ENCODE measurements at places on chromosomes 1 and 21. TPM values are rescaled to one million over a fixed set of nuclear protein-coding genes. Genes with fewer than 3 reads are reported as not detected.

Gene S100A7
- not detected for total RNA-seq

Gene AGMAT
- total RNA-seq: 3.3 TPM

Gene SLC9C2
- not detected for total RNA-seq

Gene LPAR3
- not detected for total RNA-seq

Gene F5
- total RNA-seq: not detected

Gene SUMO3
- 80.3 TPM for total RNA-seq

Gene TBX19
- 1.1 TPM for total RNA-seq

Gene CDA
- total RNA-seq: not detected

Gene RHOU
- not detected for total RNA-seq

Gene WDTC1
- 44.1 TPM for total RNA-seq

Gene RSPO1
- not detected for total RNA-seq

Gene ARHGEF16
- not detected for total RNA-seq

Gene DNM3
- 0.51 TPM for total RNA-seq

Gene FAM78B
- 0.15 TPM for total RNA-seq

Gene OR10J1
- total RNA-seq: 0.11 TPM

Gene CCSAP
- total RNA-seq: 1.8 TPM

Gene FLG2
- not detected for total RNA-seq

Gene LIPI
- total RNA-seq: not detected

Gene SARS1
- 184 TPM for total RNA-seq

Gene PTAFR
- total RNA-seq: 37.8 TPM

Gene SMCP
- total RNA-seq: not detected

Gene TMCO4
- 20.6 TPM for total RNA-seq

Gene SPRR2F
- total RNA-seq: not detected

Gene WDR64
- not detected for total RNA-seq

Gene TMEM61
- total RNA-seq: not detected

Gene IGSF9
- not detected for total RNA-seq

Gene PSRC1
- 6.3 TPM for total RNA-seq

Gene RNF186
- not detected for total RNA-seq

Gene CD1E
- total RNA-seq: not detected

Gene PLK3
- total RNA-seq: 11.8 TPM

Gene C1orf141
- not detected for total RNA-seq

Gene GBP6
- not detected for total RNA-seq

Gene CFHR5
- total RNA-seq: not detected

Gene SYPL2
- total RNA-seq: not detected

Gene DENND2C
- 0.60 TPM for total RNA-seq
